Gastroesophageal sphincter (tissue), 4 donors: ENCODE measurements at places on chromosomes 1 and 21.

GRCh38 chr1:203505526-203506204, 11.7 kb downstream of the OPTC start:
- ATAC-seq: no peak

GRCh38 chr1:15321601-15322000, 74.6 kb downstream of the FHAD1 start:
- ATAC-seq: no peak

DNA sequence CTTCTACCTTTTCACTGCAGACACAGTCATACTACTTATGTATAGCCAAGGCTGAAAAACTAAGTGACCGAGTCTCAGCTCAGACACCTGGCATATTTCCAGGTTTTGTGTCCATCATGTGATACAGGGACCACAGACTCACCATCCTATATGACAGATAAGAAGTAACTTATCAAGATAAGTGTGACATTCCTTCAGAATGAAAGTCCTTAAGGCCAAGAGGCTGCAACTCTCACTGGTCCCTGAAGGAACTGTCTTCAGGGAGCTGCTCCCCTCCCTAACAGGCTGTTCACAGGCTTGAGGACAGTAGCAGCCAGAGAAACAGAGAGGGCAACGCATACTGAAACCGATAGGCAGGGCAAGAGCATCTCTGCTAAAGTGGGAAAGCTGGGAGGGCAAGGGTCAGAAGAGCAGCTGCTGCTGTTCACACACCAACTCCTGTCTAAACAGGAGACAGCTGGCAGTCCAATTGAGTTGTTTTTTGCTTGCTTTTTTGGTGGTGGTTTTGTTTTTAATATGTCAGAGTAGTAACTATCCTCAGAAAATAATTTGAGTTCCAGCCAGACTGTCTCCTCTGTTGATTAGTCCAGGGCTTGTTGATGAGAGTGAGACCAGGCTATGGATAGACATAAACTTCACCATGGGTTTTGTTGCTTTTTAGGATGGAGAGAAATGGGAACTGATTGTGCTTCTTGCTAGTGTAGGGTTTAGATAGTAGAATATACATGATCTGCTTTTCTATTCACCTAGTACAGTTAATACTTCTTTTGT, 67.7 kb downstream of the MACF1 start:
- ATAC-seq: no peak

DNA sequence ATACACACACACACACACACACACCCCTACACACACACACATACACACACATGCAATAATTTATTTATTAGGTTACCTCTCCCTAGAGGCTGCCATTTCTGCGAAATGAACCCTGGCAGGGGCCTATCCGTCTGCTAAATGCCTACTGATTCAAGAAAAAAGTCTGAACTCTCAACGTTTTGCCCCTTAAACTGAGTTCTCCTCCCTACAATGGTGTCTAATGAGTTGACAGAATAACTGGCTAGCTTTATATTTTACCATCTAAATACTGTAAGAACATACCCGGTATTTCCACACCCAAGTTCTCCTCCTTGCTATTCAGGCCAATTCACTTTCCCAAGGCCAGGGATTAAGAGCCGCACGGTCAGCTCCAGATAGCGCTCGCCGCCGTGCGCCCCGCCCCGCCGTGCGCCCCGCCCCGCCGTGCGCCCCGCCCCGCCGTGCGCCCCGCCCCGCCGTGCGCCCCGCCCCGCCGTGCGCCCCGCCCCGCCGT, 339 bp upstream of the RNPC3 start:
- peak; percentile 87 for ATAC-seq

DNA sequence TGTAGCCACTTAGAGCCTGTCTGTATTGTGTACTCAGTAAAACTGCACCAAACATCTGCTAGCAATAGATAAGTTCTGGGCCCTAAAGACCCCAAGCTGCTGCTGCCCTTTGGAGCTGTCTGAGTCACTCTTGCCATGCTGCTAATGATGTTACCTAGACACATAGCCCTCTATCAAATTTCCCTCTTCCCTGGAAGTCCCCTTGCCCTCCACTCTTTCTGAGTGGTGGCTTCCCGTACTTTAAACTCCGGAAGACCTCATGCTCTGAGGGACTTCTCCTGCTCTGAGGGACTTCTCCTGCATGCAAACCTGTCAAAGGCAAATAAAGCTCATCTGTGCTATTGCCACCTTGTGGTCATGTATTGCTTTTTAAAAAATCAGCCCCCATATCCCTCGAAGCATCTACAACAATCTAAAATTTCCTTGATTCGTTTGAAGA, 34.0 kb downstream of the FH start:
- no peak for ATAC-seq

GRCh38 chr1:115727706-115728249, 40.7 kb downstream of the CASQ2 start:
- ATAC-seq: peak; percentile 95

DNA sequence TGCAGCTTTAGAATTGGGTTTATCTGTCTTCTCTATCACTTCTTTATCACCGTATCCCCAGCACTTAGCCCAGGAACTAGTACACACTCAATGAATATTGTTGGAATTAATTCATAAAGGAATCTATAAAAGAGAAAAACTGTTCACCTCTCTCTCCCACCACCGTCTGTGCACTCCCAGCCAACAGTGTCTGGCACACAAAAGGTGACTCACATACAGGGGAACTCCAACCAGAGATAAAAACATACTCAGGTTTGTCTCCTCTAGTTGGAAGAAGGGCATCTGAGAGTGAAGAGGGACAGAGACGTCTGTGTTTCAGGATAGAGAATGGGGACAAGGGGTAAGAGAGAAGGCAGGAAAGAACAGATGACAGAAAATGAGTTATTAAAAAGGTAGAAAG, 10.0 kb downstream of the ITLN1 start:
- ATAC-seq: no peak

- ATAC-seq: no peak
Observed at GRCh38 chr1:20052386-20052785, 17.6 kb upstream of the PLA2G5 start.

- peak; percentile 39 for ATAC-seq
Observed at GRCh38 chr1:218479436-218480115, 134.4 kb downstream of the TGFB2 start.

DNA sequence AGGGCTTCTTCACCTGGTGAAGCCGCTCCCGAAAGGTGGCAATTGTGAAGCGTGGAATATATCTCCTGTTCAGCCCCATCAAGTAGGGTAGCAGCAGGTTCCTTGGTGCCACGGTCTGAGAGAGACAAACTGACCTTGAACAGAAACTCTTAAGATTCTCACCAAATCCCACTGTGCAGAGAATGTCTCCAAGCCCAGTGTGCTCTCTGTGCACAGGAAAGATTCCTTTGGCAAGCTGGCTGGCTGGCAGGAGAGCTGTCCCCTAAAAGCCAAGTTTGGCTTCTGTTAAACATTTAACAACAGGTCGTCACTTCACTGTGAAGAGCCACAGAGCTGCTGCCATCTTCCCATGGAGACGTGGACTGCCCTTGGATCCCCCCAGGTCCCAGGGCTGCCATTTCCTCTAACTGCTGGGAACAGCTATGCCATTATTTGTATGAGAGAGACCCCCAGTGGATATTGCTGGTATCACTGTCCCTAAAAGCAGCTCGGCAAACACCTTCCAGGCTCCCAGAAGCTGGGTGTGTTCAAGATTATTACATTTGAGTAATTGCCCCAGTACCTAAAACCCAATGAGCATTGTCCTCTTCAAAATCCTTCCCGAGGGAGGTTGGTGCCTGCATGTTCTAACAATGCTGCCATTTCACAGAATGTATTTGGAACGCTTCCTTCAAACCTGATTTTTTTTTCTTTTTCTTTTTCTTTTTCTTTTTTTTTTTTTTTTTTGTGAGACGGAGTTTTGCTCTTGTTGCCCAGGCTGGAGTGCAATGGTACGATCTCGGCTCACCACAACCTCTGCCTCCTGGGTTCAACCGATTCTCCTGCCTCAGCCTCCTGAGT, 71.8 kb downstream of the CD58 start:
- ATAC-seq: peak; percentile 49

GRCh38 chr1:95382000-95382786, 148.2 kb downstream of the RWDD3 start:
- ATAC-seq: no peak

GRCh38 chr1:230825761-230826160, 42.6 kb downstream of the C1orf198 start:
- ATAC-seq: no peak

DNA sequence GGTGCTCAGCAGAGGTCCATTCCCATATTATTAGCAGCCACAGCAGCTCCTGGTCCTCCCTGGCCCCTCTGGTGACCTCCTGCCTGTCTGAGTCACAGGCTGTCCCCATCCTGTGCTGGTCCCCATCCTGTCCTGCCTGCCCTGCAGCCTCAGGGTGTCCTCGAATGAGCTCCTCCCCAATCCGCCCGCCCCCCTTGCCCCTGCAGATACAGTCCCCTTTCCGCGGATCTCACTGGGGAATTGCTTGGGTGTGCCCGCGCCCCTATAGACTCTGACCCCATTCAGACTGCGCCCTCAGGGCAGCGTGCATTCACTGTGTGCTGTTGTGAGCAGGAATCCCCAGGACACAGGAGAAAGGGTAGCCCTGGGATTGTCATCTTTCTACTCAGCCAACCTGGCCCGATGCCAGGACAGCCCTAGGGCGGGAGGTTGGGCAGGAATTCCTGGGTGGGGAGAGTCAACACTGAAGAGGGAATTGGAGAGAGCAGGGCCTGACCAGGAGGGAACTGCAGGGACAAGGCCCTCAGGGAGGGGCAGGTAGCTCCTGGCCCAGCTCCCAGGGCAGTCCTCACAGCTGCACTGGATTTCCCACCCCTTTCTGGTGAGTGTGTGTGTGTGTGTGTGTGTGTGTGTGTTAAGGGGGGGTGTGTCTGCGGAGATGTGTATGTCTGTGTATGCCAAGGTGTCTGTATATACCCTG, 1.1 kb upstream of the GUCA2A start:
- peak; percentile 29 for ATAC-seq

DNA sequence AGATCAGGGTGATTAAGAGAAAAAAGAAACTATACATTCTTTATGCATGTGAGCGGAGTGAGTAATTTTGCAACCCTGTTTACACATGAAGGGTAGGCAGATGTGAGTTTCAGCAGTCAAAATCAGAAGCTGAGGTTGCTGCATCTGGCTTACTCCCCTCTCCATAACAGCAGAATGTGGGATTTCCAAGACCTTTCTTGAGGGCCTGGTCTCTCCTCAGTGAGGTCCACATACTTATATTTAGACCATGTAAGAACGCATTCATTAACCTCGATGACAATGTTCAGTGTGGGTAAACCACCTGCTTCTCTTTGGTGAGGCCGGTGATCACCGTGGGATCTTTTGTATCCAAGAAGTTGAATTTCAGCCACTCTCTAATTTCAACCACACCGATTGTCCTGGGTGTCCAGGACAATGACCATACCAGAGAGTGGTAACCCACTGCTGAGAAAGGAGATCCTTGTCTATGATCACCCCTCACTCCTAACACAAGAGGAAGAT, 18.7 kb upstream of the RAP1A start:
- ATAC-seq: no peak

DNA sequence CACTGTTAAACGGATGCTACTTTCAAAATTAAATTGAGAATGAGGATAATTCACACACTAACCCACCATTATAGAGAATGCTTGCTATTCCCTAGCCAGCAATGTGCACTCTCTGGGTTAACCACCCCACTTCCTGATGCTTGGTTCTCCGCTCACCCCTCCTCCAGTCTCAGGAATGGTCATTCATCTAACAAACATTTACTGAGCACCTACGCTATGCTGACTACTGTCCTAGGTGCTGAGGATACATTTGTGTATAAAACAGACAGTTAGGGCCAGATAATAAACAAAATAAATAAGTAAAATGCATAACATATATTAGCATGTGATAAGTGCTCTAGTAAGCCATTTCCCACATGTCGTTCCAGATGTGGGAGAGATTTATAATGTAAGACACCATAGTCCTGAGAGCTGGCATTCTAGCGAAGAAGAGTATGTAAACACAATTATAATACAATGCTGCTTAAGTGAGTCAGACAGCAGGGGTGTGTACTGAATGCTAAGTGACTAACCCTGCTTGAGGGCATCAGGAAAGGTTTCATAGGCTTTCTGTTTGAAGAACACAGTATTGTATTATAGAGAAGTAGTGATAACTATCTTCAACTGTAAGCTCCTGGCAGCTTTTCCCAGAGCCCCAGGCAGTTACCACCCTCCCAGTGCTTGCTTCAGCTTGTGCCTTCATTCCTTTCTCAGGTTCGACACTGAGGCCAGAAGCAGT, 126.7 kb upstream of the CACHD1 start:
- no peak for ATAC-seq

DNA sequence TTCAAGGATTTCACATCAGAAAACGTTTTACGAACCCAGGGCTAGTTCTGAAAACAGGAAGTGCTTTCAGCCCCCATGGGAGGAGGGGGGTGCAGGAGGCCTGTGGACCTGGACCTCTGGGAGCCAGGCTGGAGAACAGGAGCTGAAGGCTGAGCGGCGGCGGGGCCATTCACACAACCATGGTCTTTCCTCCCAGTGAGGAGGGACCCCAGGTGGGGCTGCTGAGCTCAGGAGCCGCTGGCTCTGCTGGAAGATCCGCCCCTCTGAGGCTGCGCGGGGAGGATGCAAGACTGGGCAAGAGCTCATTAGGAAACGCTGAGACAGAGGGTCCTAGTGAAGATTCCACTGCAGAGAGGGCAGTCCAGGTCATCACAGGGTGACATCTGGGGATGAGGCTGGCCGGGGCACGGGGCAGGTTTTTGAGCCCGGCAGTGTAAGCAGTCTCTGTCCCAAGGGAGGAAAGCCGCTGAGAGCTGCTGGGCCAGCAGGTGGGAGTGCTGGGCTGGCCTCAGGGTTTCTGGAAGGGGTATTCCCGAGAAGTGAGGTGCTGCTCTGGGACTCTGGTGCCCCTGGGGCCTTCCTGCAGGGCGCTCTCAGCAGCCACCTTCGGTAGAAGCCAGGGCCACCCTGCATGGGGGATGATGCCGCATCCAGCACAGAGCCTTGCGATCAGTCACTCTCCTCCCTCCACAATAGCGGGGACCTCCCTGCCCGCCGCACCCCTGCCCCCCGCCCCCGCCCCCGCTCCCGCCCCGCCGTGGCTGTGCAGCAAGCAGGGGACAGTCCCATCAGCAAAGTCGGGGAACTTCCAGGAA, 7.5 kb downstream of the MX2 start:
- peak; percentile 42 for ATAC-seq

- peak; percentile 69 for ATAC-seq
Observed at GRCh38 chr1:91282695-91283420, 121.8 kb downstream of the HFM1 start.

GRCh38 chr1:37901191-37901892, 42.0 kb upstream of the MTF1 start:
- no peak for ATAC-seq

DNA sequence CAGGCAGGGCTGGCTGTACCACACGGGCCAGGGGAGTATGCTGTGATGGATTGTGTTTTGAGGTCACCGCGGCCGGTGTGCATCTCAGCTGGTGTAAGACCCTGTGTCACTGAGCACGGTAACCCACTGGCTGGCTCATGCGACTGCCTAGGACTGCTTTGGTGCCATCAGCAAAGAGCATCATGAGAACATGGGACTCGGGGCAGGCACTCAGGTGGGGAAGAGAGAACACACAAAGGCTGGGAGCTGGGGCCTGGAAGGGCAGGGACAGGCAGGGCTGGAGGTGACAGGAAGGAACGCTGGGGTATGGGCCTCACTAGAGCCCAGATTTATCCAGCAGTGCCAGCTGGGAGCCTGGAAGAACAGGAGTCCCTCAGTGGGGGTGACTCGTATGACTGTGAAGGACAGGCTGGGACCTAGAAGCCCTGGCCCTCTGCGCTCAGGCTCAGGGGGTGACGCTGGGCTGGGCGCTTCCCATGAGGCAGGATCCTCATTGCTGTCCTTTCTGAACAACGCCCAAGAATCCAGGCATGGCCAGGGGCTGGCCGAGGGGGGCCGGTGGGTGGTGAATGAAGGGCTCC, 210.4 kb upstream of the VAMP3 start:
- no peak for ATAC-seq
